Ureter (tissue), 1 donor: ENCODE measurements at places on chromosomes 1 and 21. TPM values are rescaled to one million over a fixed set of nuclear protein-coding genes. Genes with fewer than 3 reads are reported as not detected.

DNA sequence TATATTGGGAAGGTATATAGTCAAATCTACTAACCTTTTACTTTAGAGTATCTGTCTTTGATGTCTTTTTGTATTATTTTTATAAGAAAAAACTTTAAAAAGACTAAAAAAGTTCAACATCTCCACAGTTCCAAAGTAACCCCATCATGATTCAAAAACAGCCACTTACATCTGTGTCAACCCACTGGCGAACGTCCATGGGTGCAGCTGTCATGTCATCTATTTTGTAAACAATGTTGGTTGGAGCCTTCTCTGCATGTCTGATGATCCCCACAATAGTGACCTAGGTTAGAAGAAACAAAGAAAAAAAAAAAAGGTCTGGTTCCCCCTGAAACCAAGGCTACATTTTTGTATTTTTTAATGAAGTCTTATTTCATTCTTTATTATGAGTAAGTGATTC lies 28.0 kb upstream of the SMPDL3B start:
- DNase-seq, result no peak

DNA sequence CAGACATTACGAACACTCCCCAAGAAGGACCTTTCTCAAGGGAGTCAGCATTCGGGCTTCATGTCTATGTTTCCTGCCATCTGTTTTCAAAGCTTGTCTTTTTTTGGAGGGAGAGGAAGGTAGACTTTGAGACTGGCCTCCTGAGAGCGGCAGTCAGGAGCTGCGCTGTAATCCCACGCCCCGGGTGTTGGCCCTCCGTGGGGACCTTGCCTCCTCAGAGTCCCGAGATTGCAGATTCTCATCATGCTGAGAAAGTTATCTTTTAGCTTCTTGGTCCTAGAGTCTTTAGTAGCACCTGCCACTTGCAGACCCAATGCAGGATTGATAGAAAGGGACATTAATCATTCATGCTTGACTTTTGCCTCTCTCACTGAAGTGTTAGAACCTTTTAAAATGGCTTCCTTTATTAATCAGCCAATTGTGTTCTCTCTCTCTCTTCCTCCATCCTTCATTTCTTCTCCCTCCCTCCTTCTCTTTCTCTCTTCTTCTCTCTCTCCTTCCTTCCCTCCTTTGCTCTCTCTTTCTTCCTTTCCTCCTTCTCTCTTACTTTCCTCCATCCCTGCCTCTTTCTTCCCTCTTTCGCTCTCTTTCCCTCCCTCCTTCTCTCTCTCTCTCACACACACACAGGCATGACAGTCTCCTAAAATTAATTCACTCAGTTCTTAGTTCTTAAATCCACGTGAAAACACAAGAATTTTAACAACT lies 25.2 kb upstream of the GNPAT start:
- no peak for DNase-seq

- no peak for DNase-seq
These were observed 104.1 kb downstream of the DISP1 start for GRCh38 chr1:222918801-222919477.

GRCh38 chr1:210262167-210262896 lies 29.7 kb downstream of the SERTAD4 start:
- DNase-seq, result no peak

GRCh38 chr1:3403011-3403345 lies 51.5 kb upstream of the ARHGEF16 start:
- no peak for DNase-seq

DNA sequence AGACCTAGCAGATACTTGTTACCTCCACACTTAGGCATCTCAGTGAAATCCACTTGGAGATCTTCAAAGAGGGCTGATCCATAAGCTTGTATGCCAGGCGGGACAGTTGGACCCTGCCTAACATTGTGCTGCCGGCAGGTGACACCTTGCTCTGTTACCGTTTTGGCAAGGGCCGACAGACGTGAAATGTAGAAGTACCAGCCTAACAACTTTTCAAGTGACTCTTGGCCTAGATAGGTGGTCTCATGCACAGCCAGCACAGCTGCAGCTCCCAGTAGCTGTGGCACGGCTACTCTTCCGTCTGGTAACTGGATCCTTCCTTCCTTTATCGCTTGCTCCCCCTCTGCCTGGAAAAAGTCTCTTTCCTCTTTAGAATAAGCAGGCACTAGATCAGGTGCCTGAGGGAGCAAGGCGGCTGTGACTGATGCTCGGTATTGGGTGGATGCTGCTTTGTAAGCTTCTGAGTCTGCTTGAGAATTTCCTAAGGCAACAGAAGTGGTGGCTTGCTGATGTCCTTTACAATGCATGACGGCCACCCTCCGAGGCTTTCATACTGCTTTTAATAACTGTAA lies 713.5 kb downstream of the AMY1C start:
- no peak for DNase-seq

The GPR25 gene
- not detected for total RNA-seq

The INKA2 gene
- total RNA-seq, result 5.7 TPM

The TSPAN2 gene
- 22.0 TPM for total RNA-seq

The CDC73 gene
- 62.1 TPM for total RNA-seq
